Fibroblast of villous mesenchyme (primary cell): ENCODE measurements at places on chromosomes 12 and 14. TPM values are rescaled to one million over a fixed set of nuclear protein-coding genes. Genes with fewer than 3 reads are reported as not detected.

NTF3 gene
- total RNA-seq = 2.2 and 7.4 TPM in 2 replicates

RAD9B gene
- total RNA-seq = 0.64 and 1.3 TPM in 2 replicates

TMEM19 gene
- 24.8 and 37.1 TPM in 2 replicates for total RNA-seq

PLEKHD1 gene
- total RNA-seq = under 0.01 TPM in 1 of 2 replicates, not detected in the other

ACOT6 gene
- total RNA-seq = under 0.01 TPM in 1 of 2 replicates, not detected in the other

NR1H4 gene
- under 0.01 TPM in 1 of 2 replicates, not detected in the other for total RNA-seq

KRT80 gene
- 0.32 and 1.3 TPM in 2 replicates for total RNA-seq

IFI27L2 gene
- total RNA-seq = 94.1 and 102 TPM in 2 replicates

BEST3 gene
- under 0.01 TPM in 1 of 2 replicates, not detected in the other for total RNA-seq

ADCY4 gene
- total RNA-seq = 4.2 and 18.1 TPM in 2 replicates

TBX3 gene
- total RNA-seq = 109 and 114 TPM in 2 replicates

CLEC4D gene
- not detected in 2 replicates for total RNA-seq

POLR3B gene
- total RNA-seq = 15.1 and 16.8 TPM in 2 replicates

ZNF410 gene
- total RNA-seq = 80.5 and 102 TPM in 2 replicates

NR2C1 gene
- 19.0 and 26.8 TPM in 2 replicates for total RNA-seq

OR4E2 gene
- not detected in 2 replicates for total RNA-seq

GUCY2C gene
- not detected in 2 replicates for total RNA-seq

PFKM gene
- 54.4 and 83.8 TPM in 2 replicates for total RNA-seq

KLHL33 gene
- total RNA-seq = under 0.01 and 0.43 TPM in 2 replicates

GNB3 gene
- total RNA-seq = 1.7 and 3.9 TPM in 2 replicates

TRIM9 gene
- 0.64 TPM in 1 of 2 replicates, not detected in the other for total RNA-seq

APEX1 gene
- 29.0 and 34.1 TPM in 2 replicates for total RNA-seq

NID2 gene
- total RNA-seq = 146 and 259 TPM in 2 replicates

SIX1 gene
- under 0.01 and 0.64 TPM in 2 replicates for total RNA-seq

ACSS3 gene
- 20.3 and 26.8 TPM in 2 replicates for total RNA-seq

CD4 gene
- 1.7 and 1.9 TPM in 2 replicates for total RNA-seq

TAS2R7 gene
- 0.32 TPM in 1 of 2 replicates, not detected in the other for total RNA-seq

WASHC3 gene
- total RNA-seq = 75.1 and 90.8 TPM in 2 replicates

CLEC1B gene
- under 0.01 TPM in 1 of 2 replicates, not detected in the other for total RNA-seq

CLEC6A gene
- total RNA-seq = not detected in 2 replicates

NGB gene
- not detected in 2 replicates for total RNA-seq

SLC7A8 gene
- 0.86 and 0.97 TPM in 2 replicates for total RNA-seq

HOXC6 gene
- 1.6 and 1.7 TPM in 2 replicates for total RNA-seq

RGS6 gene
- not detected in 2 replicates for total RNA-seq

CLEC7A gene
- under 0.01 TPM in 1 of 2 replicates, not detected in the other for total RNA-seq

DLGAP5 gene
- 17.4 and 35.0 TPM in 2 replicates for total RNA-seq

MMP19 gene
- total RNA-seq = 9.1 and 9.7 TPM in 2 replicates

PTMS gene
- 150 and 167 TPM in 2 replicates for total RNA-seq

TSPAN19 gene
- not detected in 2 replicates for total RNA-seq

ATP23 gene
- total RNA-seq = 7.1 and 9.9 TPM in 2 replicates
